SHP77 treated with DMSO at 0.1 percent for 48 hours (cell line): ENCODE measurements at places on chromosomes 6 and 20.

DNA sequence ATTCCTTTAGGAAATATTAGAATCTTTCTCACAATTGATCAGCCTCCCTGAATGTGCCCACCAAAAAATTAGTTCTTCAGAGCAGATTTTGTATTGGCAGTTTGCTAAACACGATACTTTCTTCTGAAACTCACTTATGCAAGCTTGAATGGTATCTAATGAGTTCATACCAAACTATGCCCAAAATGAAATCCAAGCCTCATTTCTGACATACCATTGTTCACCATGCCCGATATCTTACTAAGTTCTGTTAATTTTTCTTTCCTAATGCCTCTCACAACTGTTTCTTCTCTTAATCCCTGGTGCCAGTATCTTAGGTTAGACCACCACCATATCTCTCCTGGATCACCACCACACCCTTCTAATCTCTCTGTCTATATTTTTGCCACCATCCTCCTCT, 755.9 kb downstream of the KIF16B start:
- DNase-seq = no peak

GRCh38 chr20:16368645-16369292, 204.5 kb downstream of the KIF16B start:
- no peak for DNase-seq

GRCh38 chr6:99185525-99185924, 163.9 kb downstream of the FAXC start:
- DNase-seq = no peak

DNA sequence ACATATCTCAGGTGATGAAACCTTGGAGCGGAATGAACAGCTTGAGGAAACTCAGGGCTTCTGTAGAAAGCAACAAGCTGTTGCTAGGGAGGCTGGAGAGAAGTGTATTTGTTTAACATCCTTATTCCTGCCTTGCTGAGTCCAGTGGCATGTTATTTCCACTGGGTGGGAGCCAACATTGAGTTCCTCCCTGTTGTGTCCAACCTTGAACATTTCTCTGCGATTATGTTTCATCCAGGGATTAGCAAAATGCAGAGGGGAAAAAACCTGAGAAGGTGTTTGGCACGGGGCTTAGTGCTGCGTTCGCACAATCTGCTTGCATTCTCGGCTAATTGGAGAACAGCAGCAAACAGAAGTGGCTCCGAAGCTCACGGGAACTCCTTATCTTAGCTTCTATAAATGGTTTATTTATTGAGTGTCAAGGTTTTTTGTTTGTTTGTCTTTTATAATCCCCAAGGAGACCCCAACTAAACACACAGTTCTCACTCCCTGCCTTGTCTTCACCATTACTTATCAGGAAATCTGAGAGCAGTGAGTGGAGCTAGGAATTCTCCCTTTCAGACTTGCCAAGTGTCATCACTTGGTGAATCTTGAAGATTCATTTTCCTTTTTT, 412.8 kb downstream of the CDC5L start:
- DNase-seq = no peak

DNA sequence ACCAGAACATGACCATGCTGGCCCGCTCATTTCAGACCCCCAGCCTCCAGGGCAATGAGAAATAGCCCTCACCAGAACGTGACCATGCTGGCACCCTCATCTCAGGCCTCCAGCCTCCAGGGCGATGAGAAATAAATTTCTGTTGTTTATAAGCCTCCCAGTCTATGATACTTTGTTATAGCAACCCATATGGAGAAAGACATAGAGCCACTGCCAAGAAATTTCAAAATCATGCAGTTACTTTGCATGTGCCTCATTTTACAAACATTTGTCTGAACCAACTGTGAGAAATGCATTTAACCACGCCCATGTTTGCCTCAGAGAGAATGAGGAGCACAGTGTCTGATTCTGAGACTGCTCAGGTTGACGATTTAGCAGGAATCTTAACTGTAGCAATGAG, 15.5 kb downstream of the CYP39A1 start:
- no peak for DNase-seq

GRCh38 chr6:21099338-21100314, 493.9 kb upstream of the SOX4 start:
- no peak for DNase-seq

GRCh38 chr6:66103354-66103753, 396.3 kb upstream of the EYS start:
- DNase-seq = no peak

DNA sequence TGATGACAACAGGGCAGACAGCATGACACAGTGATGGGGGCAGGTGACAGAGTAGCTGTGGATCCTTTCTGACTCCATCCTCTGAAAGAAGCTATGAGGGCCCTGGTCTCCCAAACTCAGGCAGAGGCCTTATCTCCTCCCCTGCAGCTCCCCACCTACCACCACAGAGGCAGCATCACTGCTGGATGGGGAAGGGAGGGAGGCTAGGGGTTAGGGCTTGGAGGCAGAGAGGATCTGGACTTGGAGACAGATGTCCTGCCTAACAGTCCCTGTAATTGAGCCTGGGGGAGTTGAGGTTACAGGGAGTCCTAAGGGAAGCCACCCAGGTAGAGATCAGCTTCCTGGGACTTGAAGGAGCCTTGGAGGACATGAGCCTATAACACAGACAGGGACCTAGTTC, 37.9 kb downstream of the FAM110A start:
- DNase-seq = no peak

DNA sequence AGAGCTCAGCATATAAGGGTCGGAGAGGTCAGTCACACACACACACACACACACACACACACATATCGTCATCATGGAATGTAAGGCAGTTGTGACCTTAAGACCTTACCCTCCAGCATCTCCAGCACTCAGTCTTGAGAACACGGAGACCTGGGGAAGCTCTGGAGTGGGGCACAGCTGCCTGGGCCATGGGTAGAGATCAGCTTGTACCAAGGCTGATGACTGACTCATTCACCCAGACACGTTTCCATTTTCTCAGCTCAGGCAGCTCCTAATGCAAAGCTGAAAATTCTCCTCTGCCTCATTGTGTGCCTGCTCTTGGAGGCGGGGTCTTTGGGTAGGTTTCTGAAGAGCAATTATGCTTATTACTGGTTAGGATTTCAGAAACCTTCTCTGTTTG, 38.3 kb upstream of the PDYN start:
- DNase-seq = no peak

GRCh38 chr6:26183581-26184366, 96.5 kb downstream of the HFE start:
- DNase-seq = no peak

DNA sequence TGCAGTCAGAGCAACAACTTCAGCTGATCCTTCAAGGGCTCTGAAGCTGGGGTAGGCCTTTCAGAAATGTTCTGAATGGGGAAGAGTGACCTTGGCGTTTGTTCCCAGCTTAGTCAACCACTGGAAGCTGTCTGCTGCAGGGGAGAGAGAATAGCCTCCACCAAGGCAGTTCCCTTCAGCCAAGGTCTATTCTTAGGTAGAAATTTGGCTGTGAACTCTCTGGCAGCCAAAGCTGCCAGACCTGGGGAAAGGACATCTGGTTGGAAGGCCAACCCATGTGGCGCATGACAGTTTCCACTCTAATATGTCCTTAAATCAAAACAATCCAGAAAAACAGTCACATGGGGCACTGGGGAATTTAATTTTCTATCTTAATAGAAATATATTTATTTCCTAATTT, 60.1 kb downstream of the FBXO5 start:
- no peak for DNase-seq
